NCI-H1436 (cell line): ENCODE measurements at places on chromosomes 13 and 19.

- no peak for DNase-seq
Observed at GRCh38 chr19:32971012-32971595, 654 bp downstream of the CEP89 start.

- DNase-seq, result no peak
Observed at GRCh38 chr19:30966486-30966885, 382.8 kb downstream of the TSHZ3 start.

DNA sequence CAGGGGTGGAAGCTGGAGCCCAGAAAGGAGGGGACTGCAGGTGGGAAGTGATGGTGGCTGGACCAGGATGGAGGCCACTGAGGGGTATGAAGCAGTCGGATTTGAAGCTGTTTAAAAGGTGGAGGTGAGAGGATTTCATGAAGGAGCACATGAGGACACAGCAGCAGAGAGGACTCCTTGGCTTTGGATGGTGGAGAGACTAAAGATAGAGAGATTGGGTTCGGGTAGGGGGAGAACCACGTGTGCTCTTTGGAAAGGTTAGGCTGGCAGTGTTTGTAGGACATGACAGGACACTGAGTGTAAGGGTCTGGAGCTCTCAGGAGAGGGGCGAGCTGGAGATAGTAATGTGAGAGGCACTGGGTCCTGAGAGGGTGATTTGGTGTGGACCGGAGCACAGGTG lies 8.8 kb downstream of the SNRPD2 start:
- DNase-seq, result no peak

DNA sequence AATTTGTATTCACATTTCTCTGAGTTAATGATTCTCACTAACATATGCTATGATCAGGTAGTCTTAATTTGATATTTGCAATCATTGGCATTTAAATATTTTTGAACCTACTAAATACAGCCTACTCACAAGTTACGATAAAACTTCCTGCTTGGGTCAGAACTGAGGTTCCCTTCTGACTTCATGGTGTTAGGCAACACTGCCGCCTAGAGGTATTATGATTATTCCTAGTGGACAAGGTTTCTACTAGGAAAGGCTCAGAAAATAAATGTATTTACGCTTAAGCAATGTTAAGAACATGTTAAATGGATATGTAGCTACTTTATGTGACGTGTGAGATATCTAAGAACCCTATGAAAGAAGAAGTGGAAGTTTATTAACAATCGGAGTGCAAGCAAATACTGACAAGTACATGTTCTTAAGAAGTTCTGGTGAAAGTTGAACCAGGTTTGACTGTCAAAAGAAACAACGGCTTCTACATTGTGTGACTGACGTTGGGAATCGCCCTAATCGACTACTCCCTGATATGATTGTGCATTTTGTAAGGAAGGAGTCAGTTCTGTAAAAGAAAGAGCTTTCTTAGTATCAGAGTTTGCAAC lies 1395.8 kb downstream of the SLITRK5 start:
- DNase-seq, result peak; percentile 61

- DNase-seq, result no peak
Observed at GRCh38 chr19:5321851-5322681, 18.5 kb downstream of the PTPRS start.

DNA sequence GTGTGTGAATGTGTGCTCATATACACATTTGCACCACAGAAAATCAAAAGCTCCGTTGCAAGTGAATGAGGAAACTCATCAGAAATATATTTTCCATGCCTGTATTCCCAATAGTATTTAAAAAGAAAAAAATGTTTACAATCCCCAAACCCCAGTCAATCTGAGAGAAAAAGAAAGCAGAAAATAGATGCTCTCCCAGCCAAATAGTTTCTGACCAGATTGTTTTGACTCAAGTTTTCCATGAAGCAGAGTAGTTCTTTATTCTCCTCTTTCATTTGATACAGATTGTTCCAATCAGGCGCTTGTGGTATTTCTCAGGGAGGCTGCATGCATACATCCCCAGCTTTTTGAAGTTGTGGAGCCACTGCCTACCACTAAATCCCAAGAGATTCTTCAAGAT lies 110.6 kb downstream of the STARD13 start:
- DNase-seq, result no peak

DNA sequence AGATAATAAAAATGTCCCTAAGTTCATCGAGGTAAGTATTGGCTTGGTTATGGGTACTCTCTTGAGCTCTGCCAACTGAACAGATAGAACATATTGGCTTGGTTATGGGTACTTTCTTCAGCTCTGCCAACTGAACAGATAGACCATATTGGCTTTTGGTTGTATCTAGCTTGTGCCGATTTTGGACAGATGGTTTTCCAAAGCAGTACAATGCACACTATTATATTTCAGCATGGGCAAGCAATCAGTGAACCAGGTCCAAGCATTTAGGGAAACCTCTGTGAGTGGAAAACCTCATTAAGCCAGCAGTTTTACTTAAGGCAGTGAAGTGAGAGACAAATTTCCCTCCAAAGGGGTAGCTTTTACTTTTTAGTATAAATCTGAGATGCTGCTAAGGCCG lies 1440.5 kb upstream of the SPRY2 start:
- no peak for DNase-seq

GRCh38 chr13:88840085-88840484 lies 1168.9 kb downstream of the SLITRK5 start:
- no peak for DNase-seq

DNA sequence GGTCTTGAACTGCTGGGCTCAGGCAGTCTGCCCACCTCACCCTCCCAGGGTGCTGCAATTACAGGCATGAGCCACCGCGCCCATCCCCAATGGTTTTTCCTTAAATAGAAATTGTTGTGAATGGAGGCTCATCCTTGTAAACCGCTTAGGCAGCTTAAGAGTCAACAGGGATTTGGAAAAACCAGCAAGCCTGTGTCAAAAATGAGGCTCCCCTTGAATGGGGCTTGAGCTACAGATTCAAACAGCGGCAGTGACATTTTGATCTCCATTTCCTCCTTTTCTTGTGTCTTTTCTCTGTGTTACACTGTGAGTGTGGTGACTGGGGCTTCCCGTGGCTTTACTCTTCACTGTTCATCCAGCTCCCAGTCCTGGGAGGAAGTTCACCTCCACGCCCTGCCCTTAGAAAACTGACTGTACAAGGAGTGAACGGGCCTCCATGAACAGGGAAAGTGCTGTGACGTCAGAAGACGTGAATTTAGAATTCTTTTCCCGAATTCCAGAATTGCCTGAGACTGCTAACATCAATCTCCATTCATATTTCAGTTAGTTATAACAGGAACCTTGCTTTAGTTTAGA lies 15.3 kb upstream of the RAB8A start:
- DNase-seq, result no peak

- DNase-seq, result no peak
Observed at GRCh38 chr13:78655906-78656305, 3.0 kb downstream of the OBI1 start.

DNA sequence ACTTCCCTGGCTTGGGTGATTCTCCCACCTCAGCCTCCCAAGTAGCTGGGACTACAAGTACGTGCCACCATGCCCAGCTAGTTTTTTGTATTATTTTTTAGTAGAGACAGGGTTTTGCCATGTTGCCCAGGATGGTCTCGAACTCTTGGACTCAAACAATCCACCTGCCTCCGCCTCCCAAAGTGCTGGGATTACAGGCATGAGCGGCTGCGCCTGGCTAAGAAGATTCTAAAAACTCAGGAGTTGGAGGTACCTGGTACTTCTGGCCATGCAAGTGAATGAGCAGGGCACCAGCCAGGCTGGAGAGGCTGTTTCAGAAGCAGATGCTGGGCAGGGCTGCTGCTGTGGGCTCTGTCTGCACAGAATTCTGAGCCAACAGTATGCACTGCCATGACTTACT lies 6.1 kb downstream of the MZF1 start:
- no peak for DNase-seq

DNA sequence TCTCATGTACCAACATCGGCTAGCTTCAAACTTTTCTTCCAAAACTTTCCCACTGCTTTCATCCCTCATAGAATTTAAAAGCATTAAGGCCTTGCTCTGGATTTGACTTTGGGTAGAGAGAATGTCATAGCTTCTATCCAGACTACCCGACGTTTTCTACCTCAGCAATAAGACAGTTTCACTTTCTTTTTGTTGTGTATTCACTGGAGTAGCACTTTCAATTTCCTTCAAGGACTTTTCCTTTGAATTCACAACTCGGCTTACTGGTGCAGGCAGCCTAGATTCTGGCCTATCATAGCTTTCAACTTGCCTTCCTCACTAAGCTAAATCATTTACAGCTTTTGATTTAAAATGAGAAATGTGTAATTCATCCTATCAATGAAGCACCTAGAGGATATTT lies 420.4 kb upstream of the GPC6 start:
- DNase-seq, result no peak

DNA sequence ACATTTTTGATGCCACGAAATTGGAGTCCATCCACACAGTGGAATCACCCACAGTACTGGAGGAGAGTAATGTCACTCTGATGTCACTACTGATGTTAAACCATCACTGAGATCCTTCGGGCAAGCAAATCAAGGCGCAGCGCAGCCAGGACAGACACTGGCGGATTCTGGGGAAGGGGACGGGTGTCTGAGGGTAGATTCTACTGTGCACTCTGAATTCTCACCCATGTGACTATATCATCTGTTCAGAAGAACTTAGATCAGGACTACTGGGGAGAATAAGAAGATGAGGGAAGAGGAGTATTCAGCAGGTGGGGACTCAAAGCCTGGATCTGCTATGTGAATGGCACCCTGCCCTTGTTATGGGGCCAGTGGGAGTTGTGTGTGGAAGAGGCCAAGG lies 12.6 kb upstream of the SIGLEC6 start:
- DNase-seq, result no peak
